ENCODE measurements at places on chromosomes 3 and 15.

- DNase-seq = no peak
Measured at GRCh38 chr3:130820976-130821375, 72.9 kb upstream of the ATP2C1 start.

DNA sequence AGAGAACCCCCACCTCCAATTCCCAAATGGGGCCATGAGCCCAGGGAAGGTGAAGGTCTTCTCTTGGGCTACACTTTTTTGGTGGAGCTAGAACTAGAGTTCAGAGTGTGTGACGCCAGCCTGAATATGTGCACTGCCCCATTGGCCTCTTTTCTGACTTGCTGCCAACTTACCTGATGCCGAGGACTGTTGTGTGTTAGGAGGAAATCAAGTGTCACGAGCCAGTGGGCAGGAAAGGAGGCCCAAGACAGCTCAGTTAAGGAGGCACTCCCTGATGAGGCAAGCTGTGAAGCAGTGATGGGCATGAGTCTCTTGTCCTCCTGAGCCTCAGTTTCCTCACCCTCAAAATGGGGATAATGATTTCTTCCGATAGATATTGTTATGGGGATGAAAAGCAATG is 107.8 kb downstream of the ANP32A start:
- DNase-seq = peak; percentile 15

GRCh38 chr3:158508481-158508880 is 62.5 kb upstream of the MLF1 start:
- DNase-seq = no peak

DNA sequence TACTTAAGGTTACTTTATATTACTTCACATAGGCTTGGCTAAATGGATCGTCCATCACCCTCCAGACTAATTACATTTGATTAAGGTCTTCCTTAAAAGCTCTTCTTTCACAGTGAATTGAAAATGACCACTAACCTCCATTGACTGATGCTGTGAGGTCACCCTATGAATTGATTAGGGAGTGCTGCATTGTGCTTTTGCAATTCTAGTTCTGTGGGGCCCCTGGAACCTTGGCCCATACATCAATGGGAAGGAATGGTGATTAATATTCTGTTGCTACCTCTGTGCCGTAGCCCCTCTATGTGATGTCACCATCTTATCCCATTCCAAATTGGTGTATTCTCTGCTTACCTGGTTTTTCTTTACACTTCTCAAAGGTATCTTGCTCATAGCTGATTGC is 682.2 kb downstream of the SQOR start:
- no peak for DNase-seq

DNA sequence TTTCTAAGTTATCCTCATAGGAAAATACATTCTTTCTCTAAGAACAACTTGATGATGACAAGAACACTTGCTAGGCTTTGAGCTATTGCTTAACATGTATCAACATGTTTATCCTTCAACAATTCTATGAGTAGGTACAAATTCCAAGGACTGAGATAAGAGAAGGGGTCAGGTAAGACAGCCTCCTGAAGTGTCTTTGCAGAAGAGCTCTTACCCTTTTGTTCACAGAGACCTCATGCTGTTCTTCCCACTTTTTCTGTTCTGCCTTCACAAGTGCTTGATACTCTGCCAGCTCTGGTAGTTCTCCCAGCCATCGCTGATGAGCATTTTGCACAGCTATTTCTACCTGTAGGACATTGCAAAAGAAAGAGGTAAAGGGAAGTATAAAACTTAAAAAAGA is 50.9 kb downstream of the CEP152 start:
- no peak for DNase-seq

- peak; percentile 99 for DNase-seq
Measured at GRCh38 chr3:183116025-183116614, 16.8 kb upstream of the MCCC1 start.

GRCh38 chr15:51366920-51367319 is 25.5 kb downstream of the GLDN start:
- DNase-seq = no peak

GRCh38 chr15:58951388-58952007 is 18.0 kb upstream of the SLTM start:
- DNase-seq = no peak

- no peak for DNase-seq
Measured at GRCh38 chr15:97585408-97585807, 375.1 kb upstream of the ARRDC4 start.

DNA sequence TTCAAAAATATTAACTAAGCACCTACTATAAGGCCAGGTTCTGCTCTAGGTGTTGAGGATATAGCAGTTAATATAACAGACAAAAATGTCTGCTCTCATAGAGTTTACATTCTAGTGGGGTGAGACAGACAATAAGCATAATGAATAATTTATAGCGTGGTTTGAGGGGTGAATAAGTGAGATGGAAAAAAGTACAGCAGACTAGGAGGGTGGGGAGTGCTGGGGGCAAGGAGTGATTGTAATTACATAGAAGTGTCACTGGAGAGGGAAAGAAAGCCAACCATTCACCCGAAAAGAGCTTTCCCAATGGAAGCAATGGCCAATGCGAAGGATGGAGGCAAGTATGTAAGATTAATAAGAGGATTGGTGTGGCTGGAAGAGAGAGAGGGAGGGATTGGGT is 552.9 kb upstream of the KCNMB2 start:
- no peak for DNase-seq

- no peak for DNase-seq
Measured at GRCh38 chr3:86967062-86967461, 23.9 kb downstream of the VGLL3 start.

- DNase-seq = no peak
Measured at GRCh38 chr15:89916660-89917059, 3.9 kb upstream of the ARPIN start.

DNA sequence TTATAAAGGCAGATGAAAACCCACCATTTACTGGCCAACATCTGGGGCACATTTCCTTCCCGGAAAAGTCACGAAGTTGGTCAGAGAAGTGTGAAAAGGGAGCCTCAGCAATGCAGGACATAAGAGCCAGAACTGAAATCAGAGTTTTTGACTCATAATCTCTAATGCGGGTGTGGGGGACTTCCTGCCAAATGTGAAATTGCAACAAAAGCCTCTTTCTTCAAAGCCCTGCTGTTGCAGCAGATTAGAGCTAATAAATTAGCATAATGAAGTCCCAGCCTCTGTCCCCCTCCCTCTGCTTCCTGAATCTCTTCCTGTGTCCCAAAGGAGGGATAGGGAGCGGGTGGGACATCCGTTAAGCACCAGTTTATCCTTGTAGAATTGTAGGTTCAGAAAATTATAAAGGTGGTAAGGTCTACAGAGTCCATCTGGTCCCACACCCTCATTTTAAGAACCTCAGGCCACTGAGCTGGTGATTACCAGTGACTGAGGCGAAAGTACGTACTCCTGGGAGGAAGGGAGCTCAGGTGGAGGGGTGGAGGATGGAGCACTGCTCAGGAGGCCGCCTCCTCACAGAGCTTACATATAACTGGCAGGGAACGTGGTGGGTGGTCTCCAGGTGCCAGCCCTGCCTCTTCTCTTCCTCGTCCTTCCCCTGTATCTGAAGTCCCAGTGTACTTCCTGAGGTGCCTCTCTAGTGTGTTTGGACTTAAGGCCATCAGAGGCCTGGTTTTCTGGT is 35.0 kb downstream of the ST6GAL1 start:
- no peak for DNase-seq

DNA sequence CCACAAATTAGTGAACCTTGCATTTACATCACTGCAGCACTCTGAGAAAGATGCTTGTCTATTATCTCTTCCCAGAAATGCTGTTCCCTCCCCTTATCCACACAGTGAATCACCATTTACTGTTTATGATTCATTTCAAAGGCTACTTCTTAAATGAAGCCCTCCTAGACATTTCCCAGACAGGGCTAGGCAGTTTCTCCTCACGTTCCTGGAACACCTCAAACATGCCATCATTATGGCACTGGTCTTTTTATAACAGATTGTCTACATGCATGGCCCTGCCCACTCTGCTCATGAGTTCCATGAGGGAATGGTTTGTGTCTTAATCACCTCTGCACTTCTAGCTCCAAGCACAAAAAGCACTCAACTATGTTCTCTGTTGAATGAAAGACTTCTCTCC is 32.2 kb upstream of the TM2D3 start:
- DNase-seq = no peak

DNA sequence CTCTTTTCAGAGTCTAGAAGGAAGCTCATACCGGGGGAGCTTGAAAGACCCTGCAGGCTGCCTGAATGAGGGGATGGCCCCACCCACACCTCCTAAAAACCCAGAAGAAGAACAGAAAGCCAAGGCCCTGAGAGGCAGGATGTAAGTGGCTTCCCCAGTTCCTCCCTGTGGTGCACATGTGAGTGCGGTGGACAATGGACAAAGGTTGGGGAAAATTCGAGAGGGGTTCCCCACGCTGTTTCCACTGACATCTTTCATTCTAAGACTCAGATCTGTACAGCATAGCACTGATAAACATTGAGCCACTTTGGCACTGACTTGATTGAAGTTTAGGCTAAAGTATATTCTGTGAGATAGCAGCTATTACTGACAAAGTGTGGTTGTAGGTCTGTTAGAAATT is 79.5 kb upstream of the UMPS start:
- DNase-seq = no peak

DNA sequence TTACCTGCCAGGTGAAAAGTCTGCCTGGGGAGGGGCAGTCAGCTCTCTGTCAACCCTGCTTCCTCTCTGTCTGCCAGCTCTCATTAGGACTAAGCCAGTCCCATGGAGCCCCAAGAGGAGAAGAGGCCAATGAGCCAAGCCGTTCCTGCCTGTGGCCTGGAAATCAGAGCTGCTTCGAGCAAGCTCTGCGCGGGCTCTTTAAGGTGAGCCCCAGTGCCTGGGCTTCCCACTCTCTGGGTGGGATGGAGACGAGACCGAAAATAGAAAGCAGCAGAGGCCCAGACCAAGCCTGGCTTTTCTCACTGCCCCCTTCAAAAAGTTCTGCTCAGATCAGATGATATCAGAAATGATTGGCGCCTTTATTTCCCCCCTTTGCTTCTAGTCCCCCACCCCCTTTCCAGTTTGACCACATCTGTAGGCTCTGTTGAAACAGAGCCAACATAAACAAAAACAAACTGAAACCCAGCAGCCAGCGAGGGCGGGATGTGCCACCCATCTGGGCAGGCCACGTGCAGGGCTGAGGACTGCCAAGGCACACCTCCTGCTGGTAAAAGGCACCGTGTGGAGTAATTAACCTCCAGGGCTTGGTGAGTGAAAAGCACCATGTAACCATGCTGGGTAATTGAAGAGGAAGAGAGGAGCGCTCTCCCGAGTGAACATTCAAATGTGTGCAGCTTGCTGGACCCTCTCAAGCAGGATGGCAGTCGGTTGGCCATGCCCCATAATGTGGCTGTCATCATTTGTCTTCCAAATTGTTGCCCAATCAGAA is 471.0 kb upstream of the PROK2 start:
- DNase-seq = no peak

DNA sequence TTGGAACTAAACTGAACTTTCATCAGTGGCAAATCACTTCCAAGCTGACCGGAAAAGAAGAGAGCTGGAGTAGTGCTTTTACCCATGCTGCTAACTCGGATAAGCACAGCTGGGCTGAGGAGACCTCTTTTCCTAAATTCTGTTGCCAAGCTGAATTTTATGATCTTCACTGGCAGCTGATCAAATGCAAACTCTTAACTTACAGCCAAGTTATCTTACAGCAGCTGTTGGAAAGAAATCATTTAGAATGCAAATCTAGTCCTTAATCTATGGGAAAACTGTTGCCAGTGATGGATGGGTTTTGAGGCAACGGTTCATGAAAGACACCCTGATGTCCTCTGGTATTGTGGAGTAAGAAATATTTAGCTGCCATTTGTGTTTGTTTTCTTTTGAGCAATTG is 216.5 kb downstream of the ZNF385D start:
- no peak for DNase-seq

DNA sequence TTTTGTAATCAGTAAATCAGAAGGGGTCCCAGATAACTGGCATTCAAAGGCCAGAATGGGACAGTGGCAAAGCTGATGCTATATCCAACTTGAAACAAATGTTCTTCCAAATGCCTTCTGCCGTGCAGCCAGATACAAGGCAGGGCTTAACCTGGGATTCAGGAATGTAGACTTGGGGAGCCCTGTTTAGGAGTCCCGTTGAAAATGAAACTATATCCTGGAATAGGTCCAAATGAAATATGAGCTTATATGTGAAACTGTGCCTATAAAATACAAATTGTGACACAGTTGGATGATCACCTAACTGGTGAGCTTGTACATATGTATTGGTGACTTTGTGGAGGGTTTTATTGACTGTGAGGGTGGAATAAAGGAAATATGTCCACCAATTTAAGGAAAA is 28.7 kb downstream of the FRMD4B start:
- no peak for DNase-seq

Data from OCI-LY7 (cell line).